ENCODE measurements at places on chromosomes 12 and 14. TPM values are rescaled to one million over a fixed set of nuclear protein-coding genes. Genes with fewer than 3 reads are reported as not detected.

DNA sequence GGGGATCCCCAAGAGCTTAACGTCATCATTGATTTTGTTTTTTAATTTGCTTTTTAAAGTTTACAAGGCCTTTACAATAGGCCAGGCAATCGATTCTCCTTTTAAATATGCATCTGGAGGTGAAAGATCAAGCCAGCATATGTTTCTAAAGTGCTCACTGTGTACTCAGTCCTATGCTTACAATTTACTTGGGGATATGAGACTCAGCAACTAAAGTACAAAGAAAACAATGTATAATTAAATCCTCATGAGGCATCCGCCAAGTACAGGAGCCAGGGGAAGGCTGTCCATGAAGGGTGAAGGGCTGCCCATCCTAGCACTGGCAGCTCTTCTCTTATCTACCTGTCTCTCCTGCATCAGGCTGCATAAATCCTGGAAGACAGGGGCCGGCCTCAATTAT lies 11.8 kb downstream of the CCDC92 start:
- no peaks in the 10 kb centered on the region for H3K36me3 ChIP-seq
- H3K4me1 ChIP-seq = no peaks in the 10 kb centered on the region
- DNase-seq = no peak
- no peak overlapping the region for H3K27ac ChIP-seq

Gene TPPP2
- total RNA-seq = not detected

DNA sequence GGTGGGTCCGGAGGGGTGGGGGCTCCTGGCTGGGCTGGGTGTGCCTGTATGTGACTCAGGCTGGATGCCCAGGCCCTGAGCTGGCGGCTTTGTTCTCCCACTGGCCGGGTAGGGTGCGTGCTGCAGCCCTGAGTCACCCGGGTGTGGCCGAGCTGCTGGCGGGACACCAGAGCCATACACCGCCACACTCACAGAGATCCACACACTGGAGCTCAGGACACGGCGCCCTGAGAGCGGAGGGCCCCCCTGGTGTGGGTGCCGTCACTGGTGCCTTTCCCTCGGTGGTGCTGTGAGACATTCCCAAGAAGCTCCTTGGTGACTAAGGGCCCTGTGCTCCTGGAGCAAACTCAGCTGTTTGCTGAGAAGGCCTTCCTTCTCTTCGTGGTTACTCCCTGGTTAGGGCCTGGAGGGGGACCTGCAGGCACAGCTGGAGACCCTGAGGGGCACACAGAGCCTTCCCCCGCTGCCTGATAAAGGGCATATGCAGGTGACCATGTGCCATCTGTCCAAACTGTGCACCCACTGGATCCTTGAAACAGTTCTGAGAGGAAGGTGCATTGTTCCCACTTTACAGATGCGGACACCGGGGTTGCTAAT lies 44.3 kb downstream of the KRT80 start:
- no peaks in the 10 kb centered on the region for H3K27me3 ChIP-seq
- H3K4me3 ChIP-seq = no peak overlapping the region
- H3K4me1 ChIP-seq = no peaks in the 10 kb centered on the region
- DNase-seq = peak; percentile 98

Gene SLC10A1
- not detected for total RNA-seq

DNA sequence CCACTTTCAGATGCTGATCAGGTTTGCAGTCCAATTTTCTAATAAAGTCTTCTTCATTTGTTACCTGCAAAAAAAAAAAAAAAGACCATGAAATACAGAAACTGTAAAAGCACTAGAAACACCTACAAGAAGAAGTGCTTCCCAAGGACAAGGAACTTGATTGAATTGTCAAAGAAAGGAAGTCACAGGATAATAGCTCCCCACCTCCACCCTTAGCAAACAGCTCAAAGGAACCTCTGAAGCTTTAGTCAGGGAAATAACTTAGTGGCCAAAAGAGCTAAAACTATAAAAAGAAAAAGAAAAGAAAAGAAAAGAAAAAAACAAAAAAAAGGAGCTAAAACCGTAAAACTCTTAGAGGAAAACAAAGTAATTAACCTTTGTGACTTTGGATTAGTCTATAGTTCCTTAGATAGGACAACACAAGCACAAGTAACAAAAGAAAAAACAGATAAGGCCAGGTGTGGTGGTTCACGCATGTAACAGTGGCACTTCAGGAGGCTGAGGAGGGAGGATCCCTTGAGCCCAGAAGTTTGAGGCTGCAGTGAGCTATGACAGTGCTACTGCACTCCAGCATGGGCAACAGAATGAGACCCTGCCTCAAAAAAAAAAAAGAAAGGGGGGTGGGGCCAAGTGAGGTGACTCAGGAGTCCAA lies 28.5 kb downstream of the ZFYVE1 start:
- no peak overlapping the region for H3K27ac ChIP-seq
- DNase-seq = no peak
- H3K4me3 ChIP-seq = no peak overlapping the region
- no peaks in the 10 kb centered on the region for H3K27me3 ChIP-seq
- no peaks in the 10 kb centered on the region for H3K4me1 ChIP-seq
